ENCODE measurements at places on chromosomes 11 and 22.

DNA sequence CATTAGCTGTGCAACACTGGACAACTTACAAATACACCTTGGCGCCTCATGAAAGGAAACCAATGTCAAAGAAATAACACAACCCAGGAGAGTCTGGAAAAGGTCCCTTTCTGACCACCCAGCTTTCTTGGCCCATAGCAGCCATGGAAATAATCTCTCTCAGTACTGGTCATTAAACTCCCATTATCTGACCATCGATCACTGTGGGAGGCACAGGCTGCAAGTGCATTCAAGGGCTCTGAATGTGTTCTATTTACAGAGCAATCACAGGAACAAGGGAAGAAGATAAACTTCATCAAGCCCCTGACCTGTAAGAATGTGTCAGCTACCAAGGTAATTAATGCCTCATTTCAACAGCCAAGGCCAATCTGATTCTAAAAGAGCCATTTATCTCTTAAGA lies 40.1 kb downstream of the CTSC start:
- no peak for DNase-seq

DNA sequence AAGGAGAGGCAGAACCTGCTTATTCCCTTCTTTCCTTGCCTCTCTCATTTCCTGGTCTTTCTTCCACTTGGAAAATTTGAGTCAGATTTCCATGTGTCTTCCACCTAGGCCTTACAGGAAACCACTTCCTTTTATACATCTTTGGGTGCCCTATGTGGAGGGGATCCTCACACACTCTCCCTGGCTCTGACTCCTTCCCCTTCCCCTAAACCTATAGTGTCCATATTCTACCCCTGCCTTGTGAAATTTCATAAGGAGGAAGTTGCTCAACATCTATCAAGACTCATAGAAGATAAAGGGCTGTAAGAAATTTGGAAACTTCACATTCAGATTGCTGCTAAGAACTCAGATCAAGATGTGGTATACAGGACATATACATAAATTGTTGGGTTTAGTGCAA lies 20.4 kb downstream of the TUG1 start:
- DNase-seq, result no peak

- DNase-seq, result no peak
Measured at GRCh38 chr11:119692540-119692820, 36.5 kb downstream of the NECTIN1 start.

DNA sequence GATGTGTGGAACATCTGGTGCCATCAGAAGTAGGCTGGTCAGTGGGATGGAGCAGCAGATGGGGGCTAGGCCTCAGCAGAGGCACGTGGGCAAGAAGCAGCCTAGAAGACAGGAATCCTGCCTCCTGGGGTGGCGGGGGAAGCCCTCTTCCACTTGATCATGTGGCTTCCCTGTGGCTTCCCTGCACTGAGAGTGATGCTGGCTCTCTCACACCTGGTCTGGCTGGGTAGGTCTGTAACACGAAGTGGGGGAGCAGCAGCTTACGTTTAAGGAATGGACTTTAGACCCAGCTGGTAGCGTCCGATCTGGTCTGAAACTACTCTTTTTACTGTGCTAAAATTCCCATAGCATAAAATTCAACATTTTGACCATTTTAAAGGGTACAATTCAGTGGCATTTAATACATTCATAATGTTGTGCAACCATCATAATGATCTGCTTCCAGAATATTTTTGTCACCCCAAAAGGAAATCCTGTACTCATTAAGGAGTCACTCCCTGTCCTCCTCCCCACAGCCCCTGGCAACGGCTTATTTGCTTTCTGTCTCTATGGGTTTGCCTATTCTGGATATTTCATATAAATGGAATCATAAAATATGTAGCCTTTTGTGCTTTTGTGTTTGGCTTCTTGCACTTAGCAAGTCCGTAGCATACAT lies 21.7 kb downstream of the PTPN5 start:
- no peak for DNase-seq

DNA sequence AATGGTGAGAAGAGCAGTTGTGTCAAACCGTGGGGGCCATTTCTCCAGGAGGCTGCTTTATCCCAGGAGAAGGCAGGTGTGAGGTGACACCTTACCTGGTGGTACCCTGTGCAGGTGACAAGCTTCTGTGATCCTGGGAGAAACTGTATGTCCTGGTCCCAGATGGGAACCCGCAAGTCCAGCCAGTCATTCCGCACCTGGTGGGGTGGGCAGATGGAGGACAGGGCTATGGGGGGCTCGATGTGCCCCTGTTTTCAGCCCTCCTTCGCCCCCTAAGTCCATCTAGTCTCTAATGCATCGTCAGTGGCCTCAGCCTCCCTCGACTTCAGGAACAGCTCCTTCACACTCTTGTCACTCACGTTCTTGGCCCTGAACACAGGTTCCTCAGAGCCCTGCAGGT lies 2.7 kb upstream of the TEX54 start:
- DNase-seq, result no peak

GRCh38 chr22:49550141-49550430 lies 277.6 kb downstream of the BRD1 start:
- no peak for DNase-seq

GRCh38 chr22:38038426-38038825 lies 18.8 kb upstream of the PICK1 start:
- DNase-seq, result no peak

GRCh38 chr11:88202498-88202897 lies 27.3 kb upstream of the RAB38 start:
- DNase-seq, result no peak

- DNase-seq, result no peak
Measured at GRCh38 chr11:58730507-58731089, 1.1 kb downstream of the GLYAT start.
